ENCODE measurements at places on chromosomes 1 and 21.

GRCh38 chr21:33661146-33661545 is 18.8 kb downstream of the ITSN1 start:
- no peak overlapping the region for H3K4me3 ChIP-seq
- H3K27me3 ChIP-seq = no peaks in the 10 kb centered on the region
- no peak overlapping the region for H3K27ac ChIP-seq
- peaks cover 16% of the 10 kb centered on the region for H3K4me1 ChIP-seq

DNA sequence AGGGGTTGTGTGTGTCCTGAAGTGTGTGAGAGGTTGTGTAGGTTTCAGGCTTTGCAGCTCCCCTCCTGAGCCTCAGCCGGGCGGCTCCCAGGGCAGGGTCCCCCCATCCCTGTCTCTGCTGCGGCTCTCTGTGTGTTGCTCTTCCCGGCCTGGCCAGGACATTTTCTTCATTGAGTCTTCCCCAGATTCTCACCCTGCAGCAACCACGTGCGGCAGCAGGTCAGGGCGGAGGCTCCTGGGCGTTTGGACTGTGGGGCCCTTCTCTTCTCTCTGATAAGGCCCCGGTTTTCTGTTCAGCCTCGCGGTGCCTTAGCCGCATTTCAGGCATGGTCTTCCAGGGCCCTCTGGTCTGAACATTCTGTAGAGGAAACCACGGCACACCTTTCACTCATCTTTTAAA is 1.8 kb upstream of the TCP10L start:
- no peak overlapping the region for H3K27ac ChIP-seq
- H3K36me3 ChIP-seq = no peaks in the 10 kb centered on the region
- H3K4me1 ChIP-seq = peaks cover 8% of the 10 kb centered on the region
- no peak overlapping the region for H3K4me3 ChIP-seq
- DNase-seq = peak; percentile 16

GRCh38 chr1:115495625-115496024 is 146.1 kb upstream of the VANGL1 start:
- no peaks in the 10 kb centered on the region for H3K4me1 ChIP-seq
- no peak for DNase-seq
- no peaks in the 10 kb centered on the region for H3K27me3 ChIP-seq
- H3K36me3 ChIP-seq = no peaks in the 10 kb centered on the region

GRCh38 chr1:195851804-195852203 is 756.4 kb downstream of the KCNT2 start:
- no peak for DNase-seq
- no peak overlapping the region for H3K4me3 ChIP-seq
- no peaks in the 10 kb centered on the region for H3K27me3 ChIP-seq
- H3K27ac ChIP-seq = no peak overlapping the region
- H3K4me1 ChIP-seq = no peaks in the 10 kb centered on the region

- no peaks in the 10 kb centered on the region for H3K27me3 ChIP-seq
- no peaks in the 10 kb centered on the region for H3K36me3 ChIP-seq
- DNase-seq = no peak
- no peak overlapping the region for H3K27ac ChIP-seq
Observed at GRCh38 chr1:59601041-59601441, 213.7 kb upstream of the HOOK1 start.

- no peak overlapping the region for H3K27ac ChIP-seq
- H3K27me3 ChIP-seq = no peaks in the 10 kb centered on the region
- no peaks in the 10 kb centered on the region for H3K36me3 ChIP-seq
- no peak for DNase-seq
- no peak overlapping the region for H3K4me3 ChIP-seq
Observed at GRCh38 chr21:17498586-17498985, 14.3 kb upstream of the CXADR start.

- no peak for DNase-seq
- H3K27me3 ChIP-seq = peaks cover 67% of the 10 kb centered on the region
- no peaks in the 10 kb centered on the region for H3K36me3 ChIP-seq
- no peak overlapping the region for H3K27ac ChIP-seq
- no peak overlapping the region for H3K4me3 ChIP-seq
- H3K4me1 ChIP-seq = no peaks in the 10 kb centered on the region
Observed at GRCh38 chr1:20386323-20387081, 95.8 kb downstream of the VWA5B1 start.

GRCh38 chr1:40451238-40451585 is 936 bp downstream of the ZFP69B start:
- peaks cover 3% of the 10 kb centered on the region for H3K4me1 ChIP-seq
- peak overlapping the region; percentile 82 for H3K4me3 ChIP-seq

DNA sequence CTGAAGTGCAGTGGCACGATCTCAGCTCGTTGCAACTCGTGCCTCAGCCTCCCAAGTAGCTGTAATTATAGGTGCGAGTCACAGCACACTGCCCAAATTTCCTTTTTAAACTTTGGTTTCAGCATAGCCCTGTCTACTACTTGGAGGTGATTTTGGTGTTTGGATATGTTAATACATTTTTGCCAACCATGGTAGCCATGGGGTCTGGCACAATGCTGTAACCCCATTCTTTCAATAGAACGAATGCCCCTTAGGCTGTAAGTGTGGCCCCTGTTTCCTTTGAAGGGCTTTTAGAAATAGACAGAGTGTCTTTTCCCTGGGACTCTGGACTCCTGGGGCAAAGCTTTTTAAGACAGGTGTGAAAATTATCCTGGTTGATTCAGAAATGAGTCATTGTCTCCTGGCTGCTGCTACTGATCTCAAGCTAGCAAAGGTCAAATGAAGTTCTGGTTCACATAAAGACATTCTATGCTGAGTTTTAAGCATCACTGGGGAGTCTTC is 141.1 kb upstream of the RUNX1 start:
- H3K4me1 ChIP-seq = no peaks in the 10 kb centered on the region
- no peak overlapping the region for H3K27ac ChIP-seq
- H3K36me3 ChIP-seq = no peaks in the 10 kb centered on the region
- no peaks in the 10 kb centered on the region for H3K27me3 ChIP-seq
- peak; percentile 66 for DNase-seq
- no peak overlapping the region for H3K4me3 ChIP-seq

DNA sequence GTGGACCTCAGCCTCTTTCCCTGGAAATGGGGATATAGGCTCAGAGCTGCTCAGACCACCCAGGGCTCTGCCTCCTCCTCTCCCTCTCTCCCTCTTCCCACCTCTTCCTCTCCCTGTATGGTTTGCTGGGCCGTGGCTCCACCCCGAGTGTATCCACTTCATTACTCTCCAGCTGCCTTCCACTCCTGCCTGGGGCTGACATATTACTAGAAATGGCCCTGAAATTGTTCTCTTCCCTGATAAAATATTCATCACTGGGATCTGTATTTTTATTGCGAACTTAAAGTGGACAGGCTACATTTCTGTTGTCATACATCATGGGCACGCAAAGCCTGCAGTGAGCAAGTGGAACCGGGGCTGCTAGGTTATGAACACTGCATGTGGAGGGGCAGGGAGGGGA is 225.0 kb downstream of the HHAT start:
- H3K27me3 ChIP-seq = no peaks in the 10 kb centered on the region
- H3K27ac ChIP-seq = no peak overlapping the region
- H3K4me1 ChIP-seq = no peaks in the 10 kb centered on the region
- no peak overlapping the region for H3K4me3 ChIP-seq
- no peaks in the 10 kb centered on the region for H3K36me3 ChIP-seq

GRCh38 chr1:99644279-99645004 is 1.5 kb upstream of the PALMD start:
- DNase-seq = no peak
- H3K27me3 ChIP-seq = peaks cover 11% of the 10 kb centered on the region
- H3K4me3 ChIP-seq = no peak overlapping the region
- no peak overlapping the region for H3K27ac ChIP-seq

DNA sequence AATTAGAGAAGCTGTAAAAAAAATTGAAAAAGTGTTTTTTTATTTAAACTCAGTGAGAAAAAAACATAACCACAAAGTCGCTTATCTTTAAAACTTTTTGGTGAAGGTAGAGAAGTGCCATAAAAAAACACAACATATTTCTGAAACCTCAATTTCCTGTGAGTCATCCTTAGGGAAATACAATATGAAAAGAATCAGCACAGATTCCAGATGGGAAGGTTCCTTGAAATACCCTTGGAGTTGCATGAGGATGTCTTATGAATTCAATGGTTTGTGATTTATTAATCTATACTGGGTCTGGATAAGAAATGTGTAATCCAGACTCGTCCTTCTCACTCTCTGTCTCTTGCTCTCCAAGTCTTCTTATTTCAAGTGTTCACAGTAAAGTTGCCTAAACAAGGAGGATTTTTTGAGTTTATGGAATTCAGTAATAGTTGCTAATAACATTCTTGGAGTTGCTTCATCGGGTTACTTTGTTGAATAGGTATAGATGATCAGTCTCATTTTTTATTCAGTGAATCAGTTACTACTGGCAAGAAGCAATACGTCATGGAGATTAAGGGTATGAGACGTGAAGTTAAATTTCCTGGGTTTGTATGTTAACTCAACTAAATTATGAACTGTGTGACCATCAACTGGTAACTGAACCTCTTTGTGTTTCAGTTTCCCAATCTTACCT is 191.4 kb downstream of the KCNK2 start:
- H3K27me3 ChIP-seq = no peaks in the 10 kb centered on the region
- H3K36me3 ChIP-seq = no peaks in the 10 kb centered on the region
- no peak for DNase-seq

- peaks cover 23% of the 10 kb centered on the region for H3K36me3 ChIP-seq
- H3K4me1 ChIP-seq = no peaks in the 10 kb centered on the region
- no peak overlapping the region for H3K27ac ChIP-seq
- no peaks in the 10 kb centered on the region for H3K27me3 ChIP-seq
- DNase-seq = no peak
Observed at GRCh38 chr1:28718166-28718565, 18.6 kb upstream of the YTHDF2 start.

- no peak overlapping the region for H3K27ac ChIP-seq
- no peaks in the 10 kb centered on the region for H3K4me1 ChIP-seq
Observed at GRCh38 chr1:205535866-205536758, 31.6 kb downstream of the CDK18 start.

DNA sequence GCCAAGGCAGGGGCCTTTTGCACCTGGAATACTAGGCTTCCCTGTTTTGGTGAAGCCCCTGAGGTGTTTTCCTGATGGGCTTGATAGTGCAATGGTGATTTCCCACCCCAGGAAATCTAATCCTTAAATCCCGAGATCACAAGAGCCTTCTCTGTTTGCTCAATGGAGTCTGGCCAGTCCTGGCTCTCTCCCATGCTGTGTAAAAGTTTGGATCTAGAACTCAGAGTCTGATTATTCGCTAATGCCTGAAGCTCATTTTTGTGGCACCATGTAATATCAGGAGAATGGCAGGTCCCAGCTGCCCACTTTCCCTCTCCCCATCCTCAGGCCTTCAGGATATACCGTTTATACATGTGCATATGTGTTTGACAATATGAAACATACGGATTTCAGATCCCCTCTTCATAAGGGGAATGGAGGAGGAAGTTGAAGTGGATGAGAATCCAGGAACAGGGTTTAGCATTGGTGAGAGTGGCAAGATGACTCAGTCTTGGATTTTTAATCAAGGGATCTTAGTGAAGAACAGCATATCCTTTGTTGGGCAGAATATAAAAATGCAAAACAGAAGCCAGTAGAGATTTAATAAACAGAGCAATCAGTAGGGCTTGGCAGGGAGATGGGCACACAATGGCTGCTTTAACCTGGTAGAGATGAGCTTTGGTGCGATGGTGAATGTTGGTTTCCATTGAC is 62.1 kb downstream of the CLIC6 start:
- H3K4me3 ChIP-seq = no peak overlapping the region
- no peaks in the 10 kb centered on the region for H3K27me3 ChIP-seq
- DNase-seq = no peak
- no peaks in the 10 kb centered on the region for H3K4me1 ChIP-seq
- no peak overlapping the region for H3K27ac ChIP-seq

DNA sequence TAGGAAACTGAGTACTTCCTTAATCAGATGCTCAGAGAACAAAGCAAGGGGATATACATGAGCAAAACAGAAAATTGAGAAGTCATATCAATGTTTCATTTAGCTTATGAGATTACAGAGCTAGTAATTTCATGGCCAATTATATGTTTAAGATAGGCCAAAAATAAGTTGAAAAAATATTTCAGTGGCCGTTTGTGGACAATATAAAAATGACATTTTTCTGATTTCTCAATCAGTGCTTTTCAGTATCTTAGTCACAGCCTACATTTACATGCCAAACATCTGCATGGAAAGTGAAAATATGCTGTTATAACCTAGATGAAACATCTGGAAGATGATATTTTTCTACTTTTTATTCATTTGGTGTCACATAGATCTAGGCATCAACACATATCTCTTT is 192.5 kb downstream of the HLX start:
- no peak for DNase-seq
- H3K36me3 ChIP-seq = no peaks in the 10 kb centered on the region
- H3K4me1 ChIP-seq = no peaks in the 10 kb centered on the region
- H3K4me3 ChIP-seq = no peak overlapping the region
- H3K27me3 ChIP-seq = no peaks in the 10 kb centered on the region
- H3K27ac ChIP-seq = no peak overlapping the region

- H3K27me3 ChIP-seq = no peaks in the 10 kb centered on the region
- peaks cover 11% of the 10 kb centered on the region for H3K4me1 ChIP-seq
- no peak overlapping the region for H3K4me3 ChIP-seq
- no peaks in the 10 kb centered on the region for H3K36me3 ChIP-seq
Observed at GRCh38 chr1:91613595-91613994, 112.9 kb downstream of the CDC7 start.

DNA sequence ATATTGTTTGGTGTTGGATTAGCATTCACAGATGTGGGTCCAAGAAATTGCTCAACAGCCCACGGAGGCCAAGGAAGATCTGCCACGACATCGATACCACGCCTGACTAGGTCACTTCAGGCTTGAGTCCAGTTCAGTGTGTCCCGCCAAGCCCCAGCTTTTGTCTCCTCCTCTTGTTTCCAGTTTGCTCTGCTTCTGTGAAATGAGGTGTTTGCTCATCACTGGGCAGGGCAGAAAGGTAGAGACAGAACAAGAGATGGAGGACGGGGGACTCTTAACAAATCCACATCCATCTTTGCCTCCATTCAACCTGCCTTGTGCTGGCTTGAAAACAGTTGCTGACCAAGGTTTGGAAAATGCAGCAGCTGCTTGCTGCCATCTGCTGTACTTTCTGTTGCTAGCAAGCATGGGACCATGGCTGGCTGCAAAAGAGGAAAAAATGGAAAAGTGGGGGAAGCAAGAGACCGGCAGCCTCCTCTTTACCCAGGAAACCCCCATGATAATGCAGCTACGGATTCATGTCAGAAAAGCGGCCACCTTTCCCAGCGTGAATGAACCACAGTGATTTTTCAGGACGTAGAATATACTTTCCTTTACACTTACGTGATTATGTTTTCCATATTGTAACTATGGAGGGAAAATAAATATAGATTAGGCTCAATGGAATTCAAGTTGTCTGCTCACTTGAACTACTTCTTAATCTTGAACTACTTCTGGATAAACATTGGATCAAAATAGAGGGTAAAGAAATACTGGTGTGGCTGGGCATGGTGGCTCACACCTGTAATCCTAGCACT is 80.2 kb upstream of the GREM2 start:
- H3K27ac ChIP-seq = no peak overlapping the region
- no peaks in the 10 kb centered on the region for H3K4me1 ChIP-seq
- H3K27me3 ChIP-seq = peaks cover 7% of the 10 kb centered on the region
